PC-3 (cell line): ENCODE measurements at places on chromosomes 2 and 18. TPM values are rescaled to one million over a fixed set of nuclear protein-coding genes. Genes with fewer than 3 reads are reported as not detected.

- no peak for DNase-seq
Observed at GRCh38 chr2:47594656-47595055, 188.3 kb upstream of the MSH6 start.

DNA sequence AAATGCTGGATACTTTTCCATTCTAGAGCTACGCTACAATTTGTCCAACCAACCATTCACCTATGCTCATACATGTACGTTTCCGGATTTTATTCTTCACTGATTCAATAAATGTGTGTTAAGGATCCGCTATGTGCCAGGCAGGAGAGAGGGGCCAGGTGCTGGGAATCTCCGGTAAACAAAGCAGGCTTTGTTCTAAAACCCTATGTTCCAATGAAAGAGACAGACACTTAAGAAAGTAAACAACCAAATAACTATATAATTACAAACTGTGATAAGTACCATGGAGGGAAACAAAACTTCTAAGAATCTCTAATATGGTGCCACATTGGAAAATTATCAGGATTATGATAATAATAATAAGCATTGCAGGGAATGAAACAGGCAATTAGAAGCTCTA, 22.2 kb upstream of the POMC start:
- no peak for DNase-seq

The DES gene
- total RNA-seq, result not detected in 2 replicates

GRCh38 chr2:203734276-203734983, 28.0 kb downstream of the CD28 start:
- no peak for DNase-seq

- DNase-seq, result peak; percentile 88
Observed at GRCh38 chr2:56522605-56523089, 338.9 kb downstream of the CCDC85A start.

DNA sequence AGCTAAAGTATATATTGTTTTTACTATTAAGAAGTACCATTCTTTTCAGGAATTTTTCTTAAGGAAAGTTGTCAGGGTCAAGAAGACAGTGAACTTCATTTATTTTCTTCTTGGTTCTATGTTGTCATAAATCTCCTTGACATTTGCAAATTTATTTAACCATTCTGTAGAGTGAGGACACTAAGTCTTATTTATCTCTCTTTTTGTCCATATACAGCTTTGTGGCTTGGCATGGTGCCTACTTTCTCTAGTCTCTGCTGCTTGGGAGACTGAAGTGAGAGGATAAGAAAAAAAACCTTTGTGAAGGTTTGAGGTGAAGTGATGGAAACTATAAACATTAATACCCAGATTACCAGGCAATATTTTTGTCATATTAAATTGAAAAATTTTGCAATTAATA, 1389.4 kb downstream of the SUCLG1 start:
- DNase-seq, result peak; percentile 33

GRCh38 chr2:15664273-15665066, 72.8 kb downstream of the DDX1 start:
- DNase-seq, result no peak
